Stimulated activated CD4-positive, alpha-beta T cell treated with anti-CD3 and anti-CD28 coated beads, TNF-alpha, amount 100 ng/mL, for 24 hours (primary cell): ENCODE measurements at places on chromosomes 16 and 17.

DNA sequence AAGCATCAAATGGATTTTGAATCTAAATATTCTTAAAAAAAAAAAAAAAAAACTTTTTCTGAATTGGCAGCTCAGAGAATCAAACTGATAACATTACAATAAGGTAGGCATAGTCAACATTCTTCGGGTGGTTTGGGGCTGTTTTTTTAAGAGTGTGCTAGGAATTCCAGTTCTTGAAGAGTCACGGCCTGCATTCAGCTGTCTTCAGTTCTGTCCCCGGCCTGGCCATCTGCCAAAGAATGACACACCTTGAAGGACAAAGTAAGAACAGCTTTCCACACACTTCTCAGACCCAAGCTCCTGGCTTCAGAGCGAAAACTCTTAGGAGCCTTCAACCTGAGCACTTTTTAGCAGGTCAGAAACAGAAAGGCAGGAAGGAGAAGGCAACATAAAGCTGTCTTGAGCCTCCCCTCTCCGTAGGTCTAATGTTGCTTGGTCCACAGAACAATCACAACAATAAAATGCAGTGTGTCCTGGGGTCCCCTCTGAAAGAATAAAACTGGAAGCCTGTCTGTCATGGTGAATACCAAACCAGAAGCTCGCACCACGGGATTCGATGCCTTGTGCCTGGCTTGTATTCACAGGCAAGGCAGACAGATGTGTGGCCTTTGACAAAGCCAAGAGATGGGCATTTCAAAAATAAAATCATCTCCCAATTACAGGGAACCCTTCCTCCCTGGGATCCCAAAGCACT lies 524.4 kb upstream of the ZFHX3 start:
- DNase-seq, result no peak

- no peak for DNase-seq
These were observed 66.4 kb downstream of the KPNA2 start for GRCh38 chr17:68101987-68102314.

DNA sequence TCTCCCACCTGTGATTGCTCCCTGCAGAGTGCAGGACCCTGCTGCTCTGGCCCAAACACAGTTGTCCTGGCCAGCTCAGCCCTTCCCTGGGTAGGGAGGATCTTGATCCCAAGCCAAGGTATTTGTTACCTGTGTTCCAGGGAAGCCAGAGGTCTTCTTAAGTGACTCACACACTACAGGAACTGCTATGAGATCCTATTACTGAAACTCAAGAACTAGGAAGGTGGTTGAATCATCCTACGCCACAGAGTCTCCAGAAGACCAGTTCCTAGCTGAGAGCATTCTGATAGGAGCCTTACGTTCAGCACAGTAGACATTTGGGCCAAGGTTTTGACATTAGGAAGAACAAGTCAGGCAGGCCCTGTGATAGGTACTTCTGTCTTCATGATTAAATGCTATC lies 12.0 kb downstream of the CHST6 start:
- DNase-seq, result no peak

GRCh38 chr16:19365486-19365885 lies 52.2 kb upstream of the TMC5 start:
- no peak for DNase-seq

GRCh38 chr16:48013491-48013901 lies 142.3 kb downstream of the ABCC12 start:
- DNase-seq, result no peak

- no peak for DNase-seq
These were observed 2.5 kb downstream of the GUCY2D start for GRCh38 chr17:8004899-8005298.

GRCh38 chr16:89014403-89015230 lies 37.6 kb upstream of the CBFA2T3 start:
- DNase-seq, result no peak

- DNase-seq, result no peak
These were observed 14.7 kb downstream of the BEAN1 start for GRCh38 chr16:66441586-66442375.

- DNase-seq, result no peak
These were observed 12.7 kb downstream of the KRT12 start for GRCh38 chr17:40854175-40854814.

GRCh38 chr17:21379080-21379711 lies 3.0 kb downstream of the KCNJ12 start:
- no peak for DNase-seq

GRCh38 chr17:73503560-73503959 lies 140.7 kb downstream of the SDK2 start:
- DNase-seq, result no peak

GRCh38 chr17:46889992-46890564 lies 32.9 kb upstream of the GOSR2 start:
- no peak for DNase-seq

DNA sequence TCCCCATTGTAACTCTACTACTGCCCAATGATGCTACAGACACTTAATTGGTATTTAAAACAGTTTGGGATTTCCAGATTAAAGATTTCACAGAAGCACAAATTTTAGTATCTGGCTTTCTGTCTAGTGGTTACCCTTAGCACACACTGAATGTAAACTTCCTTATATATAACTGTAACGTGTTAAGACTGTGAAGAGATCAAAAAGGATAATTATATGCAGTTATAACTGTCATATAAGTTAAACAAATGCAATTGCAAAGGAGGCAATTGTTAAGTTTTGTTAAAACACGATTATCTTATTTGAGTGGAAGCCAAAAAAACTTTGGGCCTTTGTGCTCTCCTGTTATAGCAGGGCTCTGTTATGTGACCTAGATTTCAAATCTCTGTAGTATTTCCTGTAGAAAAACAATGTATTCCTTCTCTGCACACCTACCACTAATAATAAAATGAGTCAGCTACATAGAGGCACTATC lies 147.9 kb downstream of the STXBP4 start:
- DNase-seq, result no peak

- DNase-seq, result no peak
These were observed 8.8 kb downstream of the WFIKKN2 start for GRCh38 chr17:50844117-50844700.

DNA sequence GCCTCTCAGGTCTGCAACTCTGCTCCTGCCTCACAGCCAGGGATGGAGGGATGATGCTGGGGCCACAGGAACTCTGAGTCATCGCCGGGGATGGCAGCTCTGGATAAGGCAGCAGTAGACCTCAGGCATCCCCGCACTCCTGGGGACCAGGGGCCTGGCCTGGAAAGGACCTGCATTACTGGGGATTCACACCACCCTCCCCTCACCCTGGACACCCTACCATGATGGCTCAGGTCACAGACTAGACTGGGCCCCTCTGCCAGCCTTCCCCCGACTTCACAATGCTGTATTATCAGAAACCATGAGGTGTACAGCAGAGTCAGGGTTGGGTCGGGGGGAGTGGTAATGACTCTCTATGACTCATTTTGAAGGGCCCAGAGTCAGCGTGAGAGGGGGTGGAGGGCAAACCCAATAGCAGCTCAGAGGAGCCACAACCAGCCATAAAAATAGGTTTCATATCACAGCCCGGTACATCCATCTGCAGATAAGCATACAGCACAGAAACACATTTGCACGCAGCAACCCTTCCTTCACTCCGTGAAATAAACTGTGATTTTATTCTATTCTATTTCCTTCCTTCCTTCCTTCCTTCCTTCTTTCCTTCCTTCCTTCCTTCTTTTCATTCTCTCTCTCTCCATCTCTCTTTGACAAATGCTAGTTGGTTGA lies 28.8 kb downstream of the DYNLRB2 start:
- peak; percentile 50 for DNase-seq

GRCh38 chr16:28175715-28176114 lies 36.0 kb downstream of the XPO6 start:
- DNase-seq, result no peak

DNA sequence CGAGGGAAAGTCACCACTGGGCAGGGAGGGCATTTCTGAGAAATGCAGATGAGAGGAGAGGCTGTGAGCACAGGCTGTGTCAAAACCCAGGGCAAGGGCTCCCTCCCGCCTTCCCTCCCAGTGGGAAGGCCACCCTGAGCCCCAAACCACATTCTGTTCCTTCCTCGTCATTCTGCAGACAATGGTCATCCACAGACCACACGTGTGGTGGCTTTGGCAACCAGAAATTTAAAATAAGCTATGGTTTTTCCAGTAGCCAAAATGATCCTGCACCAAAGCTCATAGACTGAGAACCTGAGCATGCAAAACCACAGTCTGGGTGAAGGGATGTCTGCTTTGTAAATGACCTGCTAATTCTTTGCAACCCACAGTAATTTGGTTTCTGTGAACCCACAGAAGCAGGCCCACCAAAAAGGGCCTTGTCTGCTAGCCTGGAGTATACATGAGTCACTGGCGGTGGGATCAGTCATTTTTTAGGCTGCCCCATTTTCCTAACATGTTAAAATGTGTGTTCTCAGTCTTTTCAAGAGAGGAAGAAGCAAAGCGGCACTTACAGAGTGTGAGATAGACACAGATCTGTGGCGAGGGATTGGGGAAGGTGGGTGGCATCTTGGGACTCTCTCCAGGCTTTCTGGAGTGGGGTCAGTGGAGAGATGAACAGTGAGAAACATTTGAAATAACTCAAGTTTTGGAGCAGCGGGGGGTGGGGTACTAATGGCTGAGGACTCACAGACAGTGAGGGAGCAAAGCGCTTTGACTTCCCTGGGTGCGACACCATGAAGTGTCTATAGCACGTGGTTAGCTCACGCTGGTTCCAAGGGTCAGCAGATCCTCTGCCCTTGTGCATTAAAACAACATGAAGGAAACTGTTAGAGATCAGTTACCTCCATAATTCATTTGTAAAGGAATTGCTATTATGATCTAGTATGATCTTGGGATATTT lies 20.5 kb downstream of the GRB7 start:
- DNase-seq, result peak; percentile 37

GRCh38 chr16:61580579-61580978 lies 455.7 kb downstream of the CDH8 start:
- DNase-seq, result no peak

DNA sequence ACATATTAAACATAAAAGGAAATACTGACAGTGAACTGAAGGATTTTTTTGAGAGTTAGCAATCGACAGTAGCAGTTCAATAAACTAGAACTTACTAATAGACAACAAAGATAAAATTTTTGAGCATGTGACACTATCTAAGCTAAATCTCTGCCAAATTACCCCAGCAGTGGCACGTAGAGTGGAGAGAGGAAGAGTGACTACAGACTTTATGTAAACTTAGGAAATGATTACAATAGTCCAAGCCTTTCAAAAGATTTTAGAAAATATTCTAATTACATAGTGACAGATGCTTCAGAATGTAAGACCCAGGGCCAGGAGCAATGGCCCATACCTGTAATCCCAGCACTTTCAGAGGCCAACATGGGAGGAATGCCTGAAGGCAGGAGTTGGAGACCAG lies 52.4 kb downstream of the CFDP1 start:
- DNase-seq, result no peak

DNA sequence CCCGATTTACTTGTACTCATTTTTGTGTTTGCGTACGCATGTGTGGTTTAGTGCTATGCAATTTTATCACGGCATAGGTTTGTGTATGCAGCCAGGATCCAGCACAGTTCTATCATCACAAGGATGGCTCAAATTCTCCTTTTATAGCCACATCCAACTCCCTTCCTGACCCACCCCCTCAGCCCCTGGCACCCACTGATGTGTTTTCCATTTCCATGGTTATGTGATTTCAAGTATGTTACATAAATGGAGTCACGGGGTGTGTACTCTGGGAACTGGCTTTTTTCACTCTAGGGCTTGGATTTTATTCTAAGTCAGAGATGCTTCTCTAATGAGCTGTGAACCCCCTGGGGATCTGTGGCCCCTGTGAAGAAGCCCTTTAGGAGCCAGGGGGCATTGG lies 16.8 kb downstream of the IL4R start:
- no peak for DNase-seq

DNA sequence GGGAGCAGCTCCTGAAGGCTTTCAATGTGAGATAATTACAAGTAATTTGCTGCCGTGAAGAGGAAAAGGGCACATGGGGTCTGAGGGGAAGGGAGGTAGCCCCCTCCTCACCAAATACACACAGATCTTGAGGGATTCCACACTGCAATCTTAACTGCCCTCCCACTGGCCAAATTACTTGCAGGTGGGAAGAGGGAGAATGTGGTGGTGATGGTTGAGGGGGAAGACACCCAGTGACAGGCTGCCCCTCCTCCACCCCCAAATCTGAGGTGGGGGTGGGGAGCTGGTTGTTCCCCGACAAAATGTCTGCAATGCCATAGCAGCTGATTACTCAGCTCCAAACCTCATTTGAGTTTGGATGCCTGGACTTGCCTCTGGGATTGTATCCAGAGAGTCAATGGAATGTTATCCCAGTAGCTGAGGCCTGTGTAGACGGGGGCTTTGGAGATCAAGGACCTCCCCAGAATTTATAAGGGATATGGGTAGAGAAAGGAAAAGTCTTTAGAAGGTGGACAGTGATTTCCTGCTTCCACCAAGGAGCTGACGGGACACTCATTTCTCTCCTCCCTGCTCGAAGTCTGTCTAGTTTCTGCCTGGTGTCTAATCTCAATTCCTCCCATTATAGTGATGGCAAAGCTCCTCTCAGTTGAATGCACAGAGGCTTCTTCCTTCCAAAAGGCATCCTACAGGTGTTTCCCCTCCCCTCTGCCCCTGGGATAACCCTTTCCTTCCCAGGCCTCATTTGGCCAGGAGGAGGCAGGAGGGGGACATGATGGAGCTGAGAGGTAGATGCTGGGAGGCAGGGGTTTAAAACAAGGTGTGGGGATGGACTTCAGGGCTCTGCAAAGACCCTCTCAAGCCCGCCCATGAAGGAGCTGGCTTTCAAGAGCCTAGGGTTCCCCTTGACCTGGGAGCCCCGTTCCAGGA lies 8.7 kb downstream of the DLX4 start:
- no peak for DNase-seq

DNA sequence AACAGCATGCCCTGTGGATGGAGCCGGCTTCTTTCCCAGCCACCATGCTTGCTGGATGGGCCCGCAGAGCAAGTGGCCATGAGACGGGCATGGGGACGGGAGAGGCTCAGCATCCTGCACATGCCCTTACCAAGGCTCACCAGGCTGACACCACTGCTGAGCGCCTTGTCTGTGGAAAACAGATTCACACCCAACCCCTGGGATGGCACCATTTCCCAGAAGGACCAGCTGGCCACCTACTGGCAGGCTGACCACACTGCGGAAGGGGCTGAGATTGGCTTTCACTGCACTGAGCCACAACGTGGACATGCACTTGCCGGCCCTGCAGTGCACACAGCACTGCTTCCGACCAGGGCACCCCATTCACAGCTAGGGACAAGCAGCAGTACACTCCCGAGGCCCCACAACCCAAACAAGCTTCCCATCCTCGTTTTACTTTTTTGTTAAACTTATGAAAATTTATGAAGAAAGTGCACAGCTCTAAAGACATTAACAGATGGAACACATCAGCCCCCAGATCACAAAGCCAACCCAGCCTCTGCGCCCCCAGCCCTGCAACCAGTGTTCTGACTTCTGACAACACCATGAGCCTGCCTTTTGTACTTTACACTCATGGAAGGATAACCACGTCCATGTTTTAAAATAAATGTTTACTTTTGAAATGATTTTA lies 13.9 kb upstream of the KRTAP17-1 start:
- peak; percentile 22 for DNase-seq

- no peak for DNase-seq
These were observed 477.6 kb downstream of the XYLT1 start for GRCh38 chr16:16992975-16993765.

- no peak for DNase-seq
These were observed 21.8 kb downstream of the YPEL2 start for GRCh38 chr17:59353106-59353854.
